ENCODE measurements at places on chromosomes 2 and 18.

- DNase-seq, result no peak
These were observed 239.1 kb downstream of the SEPTIN10 start for GRCh38 chr2:109374548-109375130.

DNA sequence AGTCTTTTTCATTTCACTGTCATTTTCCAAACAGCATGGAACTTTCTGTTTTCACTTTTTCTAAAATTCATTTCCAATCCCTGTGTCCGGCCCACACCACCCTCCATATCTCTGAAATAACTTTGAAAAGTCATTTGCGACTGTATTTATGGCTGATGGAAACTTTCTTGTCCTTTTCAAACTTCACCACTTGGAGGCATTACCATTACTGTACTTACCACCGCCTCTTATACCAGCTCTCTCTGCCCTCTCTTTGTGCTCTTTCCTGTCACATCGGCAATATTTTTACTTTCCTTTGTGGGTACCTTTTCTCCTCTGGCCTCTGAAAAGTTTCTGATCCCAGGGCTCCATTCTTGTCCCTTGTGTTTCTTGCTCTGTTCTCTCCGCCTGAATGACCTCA is 39.5 kb upstream of the IL1RL1 start:
- no peak for DNase-seq

DNA sequence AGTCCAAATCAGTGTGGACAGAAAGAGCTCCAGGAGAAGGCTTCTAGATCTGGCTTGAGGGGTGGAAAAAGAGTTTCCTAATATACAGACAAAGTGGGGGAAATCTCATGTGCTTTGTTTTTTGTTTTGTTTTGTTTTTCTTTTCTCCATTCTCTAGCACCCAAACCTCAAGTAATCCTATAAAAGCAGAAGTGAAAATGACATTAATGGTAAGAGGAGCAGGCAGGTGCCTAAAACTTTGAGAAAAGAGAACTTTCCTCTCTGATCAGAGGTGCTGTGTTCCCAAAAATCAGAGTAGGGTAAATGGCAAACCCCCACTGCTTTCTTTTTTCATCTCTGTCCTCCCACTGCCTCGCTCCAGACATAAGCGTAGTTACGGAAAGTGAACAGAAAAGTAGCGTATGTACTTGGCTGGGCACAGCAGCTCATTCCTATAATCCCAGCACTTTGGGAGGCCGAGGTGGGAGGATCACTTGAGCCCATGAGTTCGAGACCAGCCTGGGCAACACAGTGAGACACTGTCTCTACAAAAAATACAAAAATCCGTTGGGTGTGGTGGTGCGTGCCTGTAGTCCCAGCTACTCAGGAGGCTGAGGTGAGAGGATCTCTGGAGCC is 77.8 kb downstream of the FAM161A start:
- DNase-seq, result no peak

- DNase-seq, result no peak
These were observed 57.3 kb downstream of the THNSL2 start for GRCh38 chr2:88227446-88227845.

- no peak for DNase-seq
These were observed 61.5 kb downstream of the LRP2 start for GRCh38 chr2:169300636-169301530.

GRCh38 chr2:241950413-241951315 is 81.1 kb downstream of the RTP5 start:
- peak; percentile 48 for DNase-seq

DNA sequence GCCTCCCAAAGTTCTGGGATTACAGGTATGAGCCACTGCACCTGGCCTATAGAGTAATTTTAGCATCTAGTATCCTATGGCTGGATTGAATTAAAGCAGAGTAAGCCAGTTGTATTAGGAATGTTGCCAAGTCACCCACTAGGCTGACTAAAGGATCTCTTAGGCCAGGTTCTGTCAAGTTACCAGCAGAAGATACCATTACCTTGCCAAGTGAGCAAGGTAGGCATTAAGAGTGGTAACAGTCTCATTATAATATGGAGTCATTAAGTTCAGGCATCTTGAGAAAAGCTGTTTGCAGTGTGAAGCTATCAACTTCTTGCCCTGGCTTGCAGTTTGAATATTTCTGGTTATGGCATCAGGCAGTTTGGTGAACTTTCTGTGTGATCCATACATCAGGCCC is 37.0 kb upstream of the MTCL1 start:
- DNase-seq, result no peak

GRCh38 chr18:79554945-79555645 is 124.5 kb upstream of the CTDP1 start:
- no peak for DNase-seq

DNA sequence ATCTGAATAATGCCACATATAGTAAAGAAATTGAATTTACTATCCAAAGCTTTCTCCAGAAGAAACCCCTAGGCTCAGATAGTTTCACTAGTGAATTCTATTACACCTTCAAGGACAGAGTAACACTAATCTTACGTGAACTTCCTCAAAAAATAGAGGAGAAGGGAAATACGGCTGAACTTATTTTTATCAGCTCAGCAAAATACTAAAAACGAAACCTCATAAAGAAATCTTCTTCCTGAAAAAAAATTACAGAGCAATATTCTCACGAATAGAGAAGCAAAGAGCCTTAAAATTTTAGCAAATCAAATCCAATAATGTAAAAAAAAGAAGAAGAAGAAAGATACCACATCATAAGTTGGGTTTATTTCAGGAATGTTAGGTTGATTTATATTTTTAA is 14.7 kb downstream of the CAPN13 start:
- DNase-seq, result no peak

- no peak for DNase-seq
These were observed 18.8 kb upstream of the MREG start for GRCh38 chr2:216031960-216032689.

GRCh38 chr2:231936491-231936890 is 10.3 kb upstream of the NPPC start:
- DNase-seq, result no peak

DNA sequence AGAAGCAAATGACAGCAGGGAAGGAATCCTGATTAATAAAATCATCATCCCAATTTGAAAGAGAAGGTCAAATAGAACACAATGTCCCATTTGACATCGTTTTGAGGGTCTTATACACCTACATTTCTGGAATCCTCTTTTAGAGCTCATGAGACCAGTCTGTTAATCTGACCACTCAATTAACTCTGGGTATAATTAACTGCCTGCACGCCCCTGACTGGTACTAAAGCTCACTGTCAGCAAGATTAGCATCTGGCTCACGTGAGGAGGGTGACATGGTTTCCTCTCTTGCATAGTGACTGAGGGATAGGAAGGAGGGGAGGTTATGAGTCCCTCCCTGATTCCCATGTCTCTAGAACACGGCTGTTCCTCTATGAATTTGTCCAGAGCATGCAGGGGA is 124.3 kb downstream of the ICOS start:
- no peak for DNase-seq

DNA sequence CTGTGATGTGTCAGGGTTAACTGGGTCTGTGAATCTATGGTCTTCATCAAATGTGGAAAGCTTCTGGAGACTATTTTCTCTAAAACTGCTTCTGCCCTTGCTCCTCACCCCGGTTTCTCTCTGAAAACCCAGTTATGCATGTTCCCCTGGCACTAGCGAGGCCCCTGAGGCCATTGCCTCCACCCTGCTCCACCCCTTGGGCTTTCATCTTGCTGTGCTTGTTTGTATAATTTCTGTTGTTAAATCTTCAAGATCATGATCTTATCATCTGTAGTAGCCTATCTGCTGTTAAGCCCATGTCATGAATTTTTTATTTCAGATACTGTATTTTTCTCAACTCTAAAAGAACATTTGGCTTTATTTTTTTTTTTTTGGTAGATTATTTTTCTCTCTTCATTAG is 14.9 kb upstream of the ANO7 start:
- DNase-seq, result no peak

DNA sequence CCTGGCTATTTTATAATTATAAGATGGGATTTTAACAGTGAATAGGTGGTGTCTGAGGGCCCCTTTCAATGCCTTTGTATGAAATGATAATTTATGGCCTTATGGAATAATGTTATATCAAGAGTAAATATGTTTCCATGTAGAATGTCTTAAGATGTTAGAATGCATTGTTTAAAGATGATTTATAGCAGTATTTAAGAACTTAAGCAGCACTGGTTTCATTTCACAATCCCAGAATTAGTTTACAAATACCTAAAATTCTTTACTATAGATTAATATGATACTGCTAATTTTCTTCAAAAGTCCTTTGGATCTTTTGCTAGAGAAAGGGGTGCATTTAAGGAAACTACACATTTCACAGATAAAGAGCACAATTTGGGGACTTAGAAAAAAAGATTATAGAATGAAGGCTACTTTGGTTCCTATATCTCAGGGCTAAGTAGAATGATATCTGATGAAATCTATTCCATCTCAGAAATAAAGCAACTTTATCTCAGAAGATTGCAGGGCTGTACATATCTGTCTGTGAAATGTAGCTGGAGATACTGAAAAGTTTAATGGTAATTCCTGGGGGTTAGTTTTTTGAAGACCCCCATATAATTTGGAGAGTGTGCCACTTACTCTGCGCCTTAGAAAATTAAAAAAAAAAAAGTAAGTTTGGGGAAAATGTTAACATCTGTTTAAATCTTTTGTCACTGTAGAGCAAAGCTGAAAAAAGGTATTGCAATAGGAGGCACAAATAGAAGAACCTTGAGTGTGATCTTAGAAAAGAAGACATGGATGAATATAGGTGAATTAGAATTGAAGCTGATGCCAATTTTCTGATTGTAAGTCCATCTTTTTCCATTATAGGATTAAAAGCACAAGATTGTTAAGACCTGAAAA is 123.4 kb downstream of the GULP1 start:
- DNase-seq, result no peak

- DNase-seq, result no peak
These were observed 66.7 kb upstream of the TEX51 start for GRCh38 chr2:126832014-126832413.

DNA sequence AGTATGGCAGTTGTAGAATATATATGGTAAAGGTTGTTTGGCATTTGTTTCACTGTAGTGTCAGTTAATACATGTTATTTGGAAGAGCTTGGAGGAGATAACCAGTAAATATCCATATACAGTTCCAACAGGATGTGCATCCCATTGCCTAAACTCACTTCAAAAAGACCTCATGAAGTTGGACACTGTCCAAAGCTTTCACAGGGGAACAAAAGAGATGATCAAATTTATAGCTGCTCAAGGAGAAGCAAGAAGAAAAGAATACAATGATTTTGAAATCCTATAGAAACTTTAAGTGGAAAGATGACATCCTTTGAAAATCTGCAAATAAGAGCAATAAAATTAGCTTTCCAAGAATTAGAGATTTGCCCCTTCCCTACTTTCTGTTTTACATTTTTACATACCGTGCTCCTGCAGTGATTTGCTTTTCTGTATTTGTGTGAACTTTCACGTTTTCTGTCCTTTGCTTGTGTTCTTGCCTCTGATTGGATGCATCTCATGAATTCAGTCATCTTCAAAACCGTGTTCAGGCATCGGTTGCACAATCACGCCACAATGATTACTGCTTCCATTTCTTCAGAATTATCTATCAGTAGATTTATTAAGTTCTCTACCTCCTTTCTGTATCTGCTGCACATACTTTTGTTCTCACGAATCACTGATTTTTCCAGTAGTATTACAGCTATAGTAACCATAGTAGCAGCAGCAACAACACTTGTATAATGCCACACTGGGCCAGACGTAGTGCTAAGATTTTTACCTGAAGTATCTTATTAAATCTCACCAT is 83.8 kb downstream of the PARD3B start:
- no peak for DNase-seq

- DNase-seq, result no peak
These were observed 1.5 kb upstream of the TNFRSF11A start for GRCh38 chr18:62323483-62324180.
